ENCODE measurements at places on chromosomes 3 and 15.

DNA sequence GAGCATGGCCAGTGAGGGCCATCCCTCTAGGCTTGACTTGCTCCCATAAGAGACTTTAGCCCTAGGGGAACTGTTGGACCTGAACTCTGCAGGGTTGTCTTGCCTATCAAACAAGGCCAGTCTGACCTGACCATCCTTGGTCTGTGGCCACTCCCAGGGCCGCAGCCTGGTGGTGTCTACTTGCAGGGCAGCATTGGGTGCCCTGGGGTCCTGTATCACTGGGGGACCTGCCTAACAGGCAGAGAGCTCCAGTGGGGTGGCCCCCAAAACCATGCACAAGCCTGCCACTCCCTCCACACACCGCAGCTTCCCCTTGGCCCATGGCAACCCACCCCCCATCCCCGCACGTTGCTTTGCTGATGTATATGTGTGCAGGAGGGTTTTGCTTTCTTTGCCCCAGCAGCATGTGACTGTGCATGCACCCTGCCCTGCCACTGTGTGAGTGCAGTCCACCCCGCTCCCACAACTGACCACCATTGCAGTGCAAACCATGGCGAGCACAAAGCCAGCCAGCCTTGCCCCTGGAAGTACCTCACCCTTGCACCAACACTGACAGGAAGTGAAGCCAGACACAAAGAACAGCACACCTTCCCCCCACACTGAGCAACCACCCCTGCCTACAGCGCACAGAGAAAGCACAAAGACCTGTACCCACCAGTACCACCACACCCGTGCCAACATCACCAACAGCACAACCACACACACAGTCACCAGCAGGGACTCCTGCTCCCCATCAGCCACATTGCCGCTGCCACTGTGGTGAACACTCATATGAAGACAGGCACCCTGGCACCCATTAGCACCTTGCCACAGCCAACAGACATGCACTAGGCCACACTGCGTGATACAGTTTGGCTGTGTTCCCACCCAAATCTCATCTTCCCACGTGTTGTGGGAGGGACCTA is 88.8 kb downstream of the SENP7 start:
- DNase-seq, result no peak

DNA sequence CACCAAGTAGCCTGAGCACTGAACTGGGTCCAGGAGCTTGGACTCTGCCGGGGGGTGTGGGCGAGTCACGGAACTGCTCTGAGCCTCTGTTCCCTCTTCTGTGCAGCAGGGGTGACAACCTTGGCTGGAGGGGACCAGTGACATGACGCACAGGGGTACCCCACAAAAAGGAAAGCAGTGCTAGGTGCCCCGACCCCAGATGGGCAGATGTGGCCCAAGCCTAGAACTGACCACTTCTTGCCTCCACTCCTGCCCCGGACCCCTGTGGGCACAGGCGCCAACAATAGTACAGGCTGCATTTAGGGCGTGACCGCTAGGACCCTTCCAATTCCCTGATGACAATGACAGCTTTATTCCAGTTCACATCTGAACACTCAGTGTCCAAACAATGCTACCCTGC is 255.9 kb upstream of the LYSMD4 start:
- DNase-seq, result no peak

- DNase-seq, result no peak
Measured at GRCh38 chr15:69096196-69096595, 64.2 kb upstream of the GLCE start.

- DNase-seq, result no peak
Measured at GRCh38 chr3:143736205-143736997, 111.9 kb downstream of the SLC9A9 start.

DNA sequence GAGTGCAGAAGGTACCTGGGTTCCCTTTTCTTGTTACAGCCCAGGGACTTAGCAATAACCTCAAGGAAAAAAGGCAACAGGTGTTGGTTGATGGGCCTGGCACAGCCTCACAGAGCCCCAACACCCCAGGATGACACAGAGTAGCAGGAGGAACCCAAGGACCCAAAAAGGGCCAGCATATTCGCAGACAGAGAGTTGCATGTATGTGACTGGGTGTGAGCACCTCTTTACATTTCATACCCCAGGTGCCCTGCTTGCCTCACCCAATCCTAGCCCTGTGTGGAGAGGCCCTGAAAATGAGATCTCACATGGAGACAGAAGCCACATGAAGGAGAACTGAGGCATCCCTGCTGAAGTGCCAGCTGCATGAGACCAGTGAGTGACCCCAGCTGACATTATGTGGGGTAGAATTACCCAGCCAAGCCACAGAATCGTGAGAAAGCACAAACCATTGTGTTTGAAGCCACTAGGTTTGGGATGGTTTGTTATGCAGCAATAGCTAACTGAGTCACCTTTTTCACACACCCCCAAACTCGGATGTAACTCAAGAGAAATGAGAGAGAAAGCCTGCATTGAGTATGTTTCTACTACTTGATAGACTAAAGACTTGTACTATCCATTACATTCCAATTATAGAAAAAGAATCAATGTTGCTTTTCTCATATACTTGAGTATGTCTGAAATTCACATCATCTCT is 26.2 kb upstream of the HHATL start:
- no peak for DNase-seq

DNA sequence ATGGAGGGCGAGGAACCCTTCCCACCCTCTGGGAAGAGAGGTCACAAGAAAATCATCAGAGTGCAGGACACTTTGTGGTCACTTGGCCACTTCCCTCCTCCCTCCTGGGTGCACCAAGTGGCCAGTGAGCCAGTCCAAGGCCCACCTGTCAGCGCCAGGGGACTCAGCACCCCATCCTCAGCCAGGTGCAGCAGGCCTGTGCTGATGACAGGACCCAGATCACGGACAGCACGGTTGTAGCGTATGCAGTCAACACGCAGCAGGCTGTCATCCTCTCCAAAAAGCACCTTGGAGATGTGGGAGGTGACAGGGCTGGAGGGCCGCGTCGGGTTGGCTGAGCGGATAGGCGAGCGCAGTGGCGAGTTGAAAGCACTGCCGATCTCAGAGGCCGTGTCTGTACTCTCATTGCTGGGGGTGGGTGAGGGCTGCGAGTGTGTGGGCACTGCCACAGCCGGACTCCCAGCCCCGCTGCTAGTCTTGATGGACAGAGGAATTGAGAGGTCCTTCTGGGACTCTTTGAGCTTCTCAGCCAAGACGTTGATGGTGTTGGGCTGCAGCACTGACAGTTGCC is 41.5 kb downstream of the SEMA3G start:
- DNase-seq, result no peak

- DNase-seq, result no peak
Measured at GRCh38 chr3:137766876-137767537, 2.9 kb downstream of the SOX14 start.

DNA sequence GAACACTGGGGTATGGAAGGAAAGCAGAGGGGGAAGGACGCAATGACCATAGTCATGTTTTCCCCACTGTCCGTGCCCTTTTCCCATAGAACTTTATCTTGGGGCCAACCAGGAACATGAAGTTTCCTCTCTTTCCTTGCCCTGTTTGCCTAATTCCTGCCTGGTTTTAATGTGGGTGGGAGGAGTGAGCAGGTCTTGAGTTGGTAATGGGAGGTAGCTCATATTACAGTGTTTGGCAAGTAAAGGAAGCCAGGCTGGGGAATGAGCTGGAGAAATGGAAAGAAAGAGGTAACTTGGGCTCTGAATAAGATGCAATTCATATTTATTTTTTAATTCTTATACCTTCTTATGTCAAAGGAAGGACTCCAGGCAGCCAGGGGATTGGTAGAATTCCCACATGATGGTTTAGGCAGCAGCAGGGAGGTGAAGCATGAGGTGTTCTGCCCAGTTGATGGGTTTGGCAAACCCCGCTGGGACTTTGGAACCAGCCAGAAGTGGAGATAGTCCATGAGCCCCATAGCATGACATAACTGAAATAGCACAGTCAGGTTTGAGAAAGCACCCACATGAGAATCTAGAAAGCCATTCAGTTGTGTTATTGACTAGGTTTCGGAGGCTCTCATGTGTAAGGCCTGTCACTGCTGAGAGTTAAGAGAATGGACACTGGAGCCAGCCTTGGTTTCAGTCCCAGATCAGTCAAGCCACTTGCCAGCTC is 60.0 kb downstream of the CCK start:
- no peak for DNase-seq

DNA sequence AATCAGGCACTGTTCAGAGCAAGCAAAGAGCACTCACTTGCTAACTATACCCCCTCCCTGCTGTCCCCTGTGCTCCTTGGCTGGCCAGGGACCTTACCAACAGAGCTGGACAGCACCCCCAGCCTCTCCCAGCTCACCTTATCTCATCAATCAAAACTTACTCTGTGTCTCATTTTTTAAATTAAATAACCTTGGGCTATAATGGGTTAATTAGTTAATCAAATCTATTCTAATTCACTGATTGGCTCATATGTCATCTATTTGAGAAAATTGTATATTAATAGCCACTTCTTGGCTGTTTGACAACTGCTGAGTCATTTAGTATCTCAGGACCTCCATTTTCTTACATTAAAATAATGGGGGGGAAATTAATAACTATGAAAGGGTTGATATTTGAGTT is 22.9 kb downstream of the IL5RA start:
- DNase-seq, result no peak

DNA sequence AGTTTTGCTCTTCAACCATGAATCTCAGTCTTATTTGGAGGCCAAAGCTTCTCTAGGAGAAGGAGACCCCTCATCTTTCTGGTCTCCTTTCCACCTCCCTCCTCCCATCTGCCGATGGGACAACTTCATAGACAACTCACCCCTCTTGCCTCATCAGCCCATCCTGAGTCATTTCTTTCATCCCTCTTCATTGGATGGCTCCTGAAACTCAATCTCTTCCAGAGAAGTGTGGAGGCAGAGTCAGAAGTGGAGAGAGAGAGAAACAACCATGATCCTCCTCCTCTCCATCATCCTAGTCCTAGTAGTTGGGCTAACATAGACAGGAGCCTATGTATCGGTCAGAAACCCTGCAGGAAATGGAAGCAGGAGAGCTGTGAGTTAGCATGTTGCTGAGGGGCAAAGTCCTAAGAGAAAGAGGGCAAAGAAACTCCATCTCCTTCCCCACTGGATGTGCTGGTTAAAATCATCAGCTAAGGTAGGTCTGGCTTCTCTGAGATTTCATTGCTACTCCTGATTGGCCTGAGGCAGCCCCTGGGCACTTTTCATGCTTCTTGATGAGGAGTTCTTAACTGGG is 21.3 kb upstream of the HCN4 start:
- DNase-seq, result no peak

GRCh38 chr3:106185949-106186348 is 317.1 kb upstream of the CBLB start:
- DNase-seq, result no peak

DNA sequence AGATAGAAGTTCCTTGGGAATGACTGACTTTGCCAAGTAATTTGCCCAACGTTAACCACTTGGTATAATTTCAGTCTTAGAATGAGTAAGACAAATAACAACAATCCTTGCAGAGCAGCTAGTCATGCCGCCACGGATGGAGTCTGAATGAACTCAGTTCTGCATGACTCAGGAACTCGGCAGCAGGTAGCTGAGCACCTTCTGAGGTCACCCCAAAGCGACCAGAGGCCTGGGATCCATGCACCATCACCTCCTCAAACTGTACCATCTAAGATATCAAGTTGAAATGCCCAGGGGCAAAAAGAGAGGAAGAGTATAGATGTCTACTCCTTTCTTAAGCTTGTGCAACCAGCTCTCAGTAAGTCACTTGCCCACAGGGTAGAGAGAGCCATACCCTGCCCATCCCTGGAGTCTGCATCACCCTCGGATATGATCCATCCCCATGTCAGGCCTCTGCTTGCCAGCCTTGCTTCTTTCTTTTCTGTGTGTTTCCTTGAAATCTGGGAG is 8.5 kb upstream of the CDCP1 start:
- DNase-seq, result no peak

DNA sequence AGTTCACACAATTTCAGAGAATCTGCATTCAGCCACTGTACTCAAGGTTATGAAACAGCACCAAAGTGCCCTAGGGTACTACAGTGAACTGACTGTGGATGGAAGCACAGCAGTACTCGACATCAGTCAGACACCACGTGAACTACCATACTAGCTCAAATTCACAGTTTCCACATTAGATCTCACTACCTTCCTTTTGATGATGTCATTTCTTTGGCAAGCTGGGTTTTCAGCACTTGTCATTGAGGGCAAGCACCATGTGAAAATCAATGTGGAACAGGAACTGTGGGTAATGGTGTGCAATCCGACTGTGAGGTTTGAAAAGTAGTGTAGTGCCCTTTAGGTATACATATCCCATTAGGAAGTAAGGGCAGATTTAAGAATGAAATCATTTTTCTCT is 110.5 kb upstream of the BFSP2 start:
- DNase-seq, result no peak

Data from NCI-H460 (cell line).